ENCODE measurements at places on chromosomes 16 and 17.

GRCh38 chr17:43085474-43085873 lies 39.7 kb downstream of the BRCA1 start:
- DNase-seq = no peak

- no peak for DNase-seq
Observed at GRCh38 chr17:66355510-66355909, 53.1 kb downstream of the PRKCA start.

DNA sequence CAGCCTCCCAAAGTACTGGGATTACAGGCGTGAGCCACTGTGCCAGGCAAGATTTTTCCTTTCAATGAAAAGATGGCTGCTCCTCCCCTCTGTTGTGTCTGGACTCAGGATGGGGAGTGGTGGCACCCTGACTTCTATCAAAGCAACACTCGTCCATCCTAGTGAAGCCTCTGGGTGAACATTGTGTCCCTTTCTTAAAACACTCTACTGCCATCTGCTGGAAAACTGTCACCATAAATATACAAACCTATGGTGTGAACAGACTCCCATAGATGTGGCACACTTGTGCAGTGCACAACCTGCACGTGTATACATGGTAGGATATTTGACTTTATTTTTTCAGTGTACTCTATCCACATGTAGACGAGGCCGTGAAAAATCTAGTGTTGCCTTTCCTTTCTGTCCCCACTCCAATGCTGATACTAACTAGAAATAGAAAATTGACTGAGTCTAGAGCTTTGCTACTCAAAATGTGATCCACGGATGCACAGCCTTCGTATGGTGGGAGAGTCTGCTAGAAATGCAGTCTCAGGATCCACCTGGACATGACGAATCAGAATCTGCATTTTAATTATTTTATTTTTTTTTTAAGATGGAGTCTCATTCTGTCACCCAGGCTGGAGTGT lies 55.9 kb upstream of the PLCG2 start:
- no peak for DNase-seq

DNA sequence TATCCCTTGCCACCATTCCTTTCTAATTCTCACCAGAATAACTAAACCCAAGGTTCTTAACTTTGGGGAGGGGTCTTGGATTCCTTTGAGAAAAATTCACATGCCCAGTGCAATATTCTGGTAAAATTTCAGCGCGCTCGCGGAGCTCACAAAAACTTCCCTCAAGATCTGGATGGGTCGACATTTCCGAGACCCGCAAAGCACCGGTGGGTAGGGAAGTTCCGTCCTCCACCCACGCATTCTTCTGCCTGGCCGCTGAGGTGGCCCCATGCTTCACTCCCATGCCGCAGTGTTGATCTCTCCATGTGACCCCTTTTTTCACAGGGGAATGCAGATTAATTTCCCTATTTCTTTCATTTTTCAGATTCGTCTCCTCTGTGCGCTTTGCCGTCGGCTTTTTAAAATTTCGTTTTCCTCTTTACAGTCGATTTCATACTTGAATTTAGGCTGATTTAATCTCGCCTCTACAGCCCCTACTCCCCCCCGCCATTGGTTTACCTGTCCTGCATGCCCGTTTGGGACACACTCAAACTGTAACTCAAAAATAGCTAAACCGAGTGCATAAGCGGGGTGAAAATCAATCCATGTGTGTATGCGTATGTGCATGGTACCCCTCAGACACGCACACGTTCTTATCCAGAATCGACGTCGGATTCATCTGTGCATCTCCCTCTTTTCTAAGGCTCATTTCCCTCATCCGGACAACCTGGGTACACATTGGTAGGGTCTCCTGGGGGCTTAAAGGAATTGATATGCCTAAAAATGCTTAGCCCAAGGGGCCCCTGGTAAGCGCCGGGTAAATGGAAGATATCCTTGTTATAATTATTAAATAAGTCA lies 1.4 kb upstream of the SP6 start:
- DNase-seq = no peak

GRCh38 chr16:87575027-87575804 lies 27.1 kb upstream of the JPH3 start:
- DNase-seq = no peak

- DNase-seq = no peak
Observed at GRCh38 chr16:9399573-9399972, 308.1 kb downstream of the HAPSTR1 start.

DNA sequence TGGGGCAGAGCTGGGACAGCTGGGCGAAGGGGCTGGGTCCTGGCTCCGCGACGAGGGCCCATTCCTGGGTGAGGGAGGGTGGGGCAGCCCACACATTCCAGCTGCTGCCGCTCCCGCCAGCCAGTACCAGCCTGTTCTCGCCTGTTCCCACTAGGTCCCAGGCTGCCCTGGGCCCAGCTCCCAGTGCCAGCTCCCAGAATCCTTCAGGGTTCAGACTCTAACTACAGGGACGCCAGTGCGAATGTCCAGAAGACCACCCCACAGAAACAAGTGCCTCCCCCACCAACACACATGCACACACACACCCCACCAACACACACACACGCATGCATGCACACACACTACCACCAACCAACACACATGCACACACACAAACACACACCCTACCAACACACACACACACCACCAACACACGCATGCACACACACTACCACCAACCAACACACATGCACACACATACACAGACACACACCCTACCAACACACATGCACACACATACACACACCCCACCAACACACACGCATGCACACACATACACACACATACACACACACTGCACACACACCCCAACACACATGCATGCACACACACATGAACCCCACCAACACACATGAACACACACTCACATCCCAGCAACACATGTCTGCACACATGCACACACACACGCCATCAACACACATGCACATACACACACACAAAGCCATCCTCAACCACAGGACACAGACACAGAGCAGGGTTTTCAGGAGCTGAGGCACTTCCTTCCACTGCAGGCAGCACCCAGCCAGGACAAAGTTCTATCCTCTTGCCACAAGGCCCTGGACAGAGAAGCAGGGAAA lies 27.5 kb upstream of the KRT17 start:
- no peak for DNase-seq

- DNase-seq = no peak
Observed at GRCh38 chr16:1071561-1072225, 854 bp upstream of the SSTR5 start.

DNA sequence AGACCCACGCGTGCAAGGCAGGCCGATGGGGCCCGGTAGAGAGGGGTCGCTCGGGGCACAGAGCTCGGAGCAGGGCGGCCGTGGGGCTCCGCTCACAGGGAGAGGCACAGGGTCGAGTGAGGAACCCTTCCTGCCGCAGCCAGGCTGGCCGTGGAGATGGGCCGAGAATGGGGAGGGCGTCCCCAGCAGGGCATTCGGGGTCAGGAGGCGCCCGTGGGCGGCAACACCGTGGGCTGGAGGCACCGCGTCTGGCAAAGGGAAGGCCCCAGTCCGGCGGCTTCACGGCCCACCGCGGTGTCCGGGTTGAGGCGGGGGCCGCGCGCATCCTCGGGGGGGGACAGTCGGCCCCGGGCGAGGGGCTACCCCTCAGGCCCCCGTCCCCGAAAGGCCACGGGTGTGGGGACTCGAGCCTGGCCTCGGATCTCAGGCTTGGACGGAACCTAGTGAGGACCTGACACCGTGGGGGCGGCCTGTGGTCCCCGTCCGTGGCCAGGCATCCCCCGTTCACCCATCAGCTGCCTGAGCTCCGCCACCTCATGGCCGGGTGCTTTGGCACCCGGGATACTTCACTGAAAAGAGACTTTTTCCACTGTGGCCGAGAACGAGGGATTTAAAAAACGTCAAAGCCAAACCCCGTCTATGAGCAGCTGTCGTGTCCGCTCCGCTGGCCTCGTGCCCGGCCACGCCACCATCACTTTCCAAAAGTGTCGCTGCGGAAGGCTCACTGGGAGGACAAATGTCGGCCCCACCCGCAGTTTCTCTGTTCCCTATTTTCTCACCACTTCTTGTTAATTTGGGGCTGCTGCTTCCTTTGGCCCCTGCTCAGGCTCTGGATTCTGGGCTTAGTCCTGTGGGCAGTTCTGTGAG lies 73.6 kb downstream of the METRNL start:
- DNase-seq = no peak

DNA sequence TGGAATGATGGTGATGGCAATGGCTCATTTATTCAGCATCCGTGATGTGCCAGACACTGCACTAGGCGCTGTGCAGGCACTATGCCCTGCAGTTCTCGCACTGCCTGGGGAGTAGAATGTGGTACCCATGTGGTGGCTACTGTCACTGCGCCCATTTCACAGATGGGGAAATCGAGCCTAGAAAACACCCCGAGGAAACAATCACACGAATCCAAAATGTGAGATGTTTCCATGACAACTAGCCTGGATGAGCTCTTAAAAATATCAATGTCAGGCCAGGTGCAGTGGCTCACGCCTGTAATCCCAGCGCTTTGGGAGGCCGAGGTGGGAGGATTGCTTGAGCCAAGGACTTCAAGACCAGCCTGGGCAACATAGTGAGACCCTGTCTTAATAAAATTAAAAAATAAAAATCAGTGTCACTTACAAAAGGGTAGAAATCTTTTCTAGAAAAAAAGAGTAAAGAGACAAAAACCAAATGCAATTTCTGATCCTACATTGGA lies 57.9 kb upstream of the TNRC6A start:
- DNase-seq = no peak

DNA sequence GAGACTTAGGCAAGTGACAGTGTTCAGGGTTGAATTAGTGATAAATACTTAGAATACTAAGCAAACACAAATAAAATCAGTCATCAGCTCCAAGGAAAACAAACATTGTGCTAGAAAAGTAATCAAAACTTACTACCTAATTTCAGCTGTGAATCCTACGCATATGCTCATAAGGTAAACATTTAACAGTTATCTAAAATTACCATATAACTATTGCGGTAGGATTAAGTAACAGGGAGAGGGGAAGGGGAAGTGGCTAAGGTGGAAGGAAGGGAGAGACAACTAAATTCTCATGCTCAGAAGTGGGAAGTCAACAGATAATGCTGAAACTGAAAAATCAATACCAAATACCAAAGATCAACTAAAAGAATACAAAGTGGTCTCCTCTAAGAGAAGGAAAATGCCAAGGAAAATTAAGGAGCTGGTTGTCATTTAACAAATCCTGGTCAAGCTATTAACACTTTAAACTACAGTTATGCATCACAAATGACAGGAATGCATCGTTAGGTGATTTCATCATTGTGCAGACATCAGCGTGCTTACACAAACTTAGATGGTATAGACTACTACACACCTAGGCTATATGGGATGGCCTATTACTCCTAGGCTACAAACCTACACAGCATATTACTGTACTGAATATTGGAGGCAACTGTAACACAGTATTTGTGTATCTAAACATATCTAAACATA lies 20.0 kb downstream of the USP32 start:
- no peak for DNase-seq

GRCh38 chr16:50310308-50311133 lies 44.2 kb downstream of the ADCY7 start:
- DNase-seq = no peak

- DNase-seq = no peak
Observed at GRCh38 chr17:40958086-40958953, 8.4 kb downstream of the KRT39 start.

GRCh38 chr16:27273330-27273669 lies 4.7 kb upstream of the NSMCE1 start:
- DNase-seq = no peak

DNA sequence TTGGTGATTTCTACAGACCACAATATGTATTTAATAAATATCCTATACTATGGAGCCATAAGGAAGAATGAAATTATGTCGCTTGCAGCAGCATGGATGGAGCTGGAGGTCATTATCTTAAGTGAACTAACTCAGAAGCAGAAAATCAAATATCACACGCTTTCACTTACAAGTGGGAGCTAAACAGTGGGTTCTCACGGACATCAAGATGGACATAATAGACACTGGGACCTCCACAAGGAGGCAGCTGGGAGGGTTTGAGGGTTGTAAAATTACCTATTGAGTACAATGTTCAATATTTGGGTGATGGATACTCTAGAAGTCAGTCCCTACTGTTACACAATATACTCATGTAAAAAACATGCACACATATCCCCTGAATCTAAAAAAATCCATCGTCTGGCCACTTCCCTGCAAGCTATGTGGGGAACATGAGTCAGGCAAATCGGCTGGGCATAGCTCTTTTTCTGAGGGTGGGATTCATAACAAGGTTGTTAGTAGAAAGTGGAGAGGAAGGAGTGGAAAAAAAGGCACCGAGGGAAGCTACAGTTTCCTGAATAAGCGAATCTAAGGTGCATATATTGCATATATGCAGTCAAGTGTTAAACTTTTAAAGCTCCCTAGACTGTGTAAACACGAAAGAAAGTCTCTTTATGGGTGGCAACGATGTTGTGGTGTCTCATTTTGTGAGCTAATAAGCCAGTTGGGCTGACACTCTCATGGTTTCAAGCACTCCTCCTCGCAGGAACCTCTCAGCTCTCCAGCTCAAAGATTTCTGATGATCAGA lies 135.2 kb upstream of the CPHXL start:
- DNase-seq = no peak

DNA sequence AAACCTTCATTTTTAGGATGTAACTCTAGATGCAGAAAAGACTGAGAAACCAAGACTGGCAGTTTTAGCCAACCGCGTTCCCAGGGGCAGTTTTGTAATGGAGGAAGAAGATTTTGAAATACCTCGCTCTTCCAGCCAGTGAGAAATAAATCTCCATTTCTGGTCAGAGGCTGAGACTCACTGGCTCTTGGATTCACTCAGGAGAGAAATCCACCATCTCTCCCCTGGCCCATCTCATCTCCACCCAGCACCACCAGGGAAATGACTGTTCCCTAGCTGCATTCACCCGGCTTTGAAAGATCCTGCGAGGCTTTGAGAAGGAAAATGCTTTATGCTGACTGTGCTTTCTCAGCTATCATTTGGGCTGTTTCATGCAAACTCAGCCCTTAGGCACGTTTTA lies 185.2 kb downstream of the SOX9 start:
- DNase-seq = no peak

DNA sequence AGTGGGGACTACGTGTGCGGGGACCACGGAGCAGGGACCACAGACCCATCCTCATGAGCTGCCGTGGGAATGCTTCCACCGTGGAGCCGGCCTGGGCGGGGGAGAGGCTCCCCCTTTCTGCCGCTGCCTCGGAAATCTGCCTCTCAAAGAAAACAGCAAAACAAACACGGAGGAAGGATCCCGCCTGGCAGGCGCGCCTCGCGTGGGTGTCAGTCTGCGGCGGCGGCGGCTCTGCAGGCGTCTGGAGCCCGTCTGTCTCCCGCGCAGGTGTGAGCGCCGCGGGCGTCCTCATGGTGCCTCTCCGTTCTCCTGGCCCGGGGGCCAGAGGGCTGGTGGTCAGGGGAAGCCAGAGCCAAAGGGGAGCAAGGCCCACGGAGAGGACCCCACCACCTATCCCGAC lies 27.5 kb downstream of the GSE1 start:
- DNase-seq = no peak

All from cerebellar nuclear complex (tissue), 1 donor.